H9 (cell line): ENCODE measurements at places on chromosomes 4 and X.

DNA sequence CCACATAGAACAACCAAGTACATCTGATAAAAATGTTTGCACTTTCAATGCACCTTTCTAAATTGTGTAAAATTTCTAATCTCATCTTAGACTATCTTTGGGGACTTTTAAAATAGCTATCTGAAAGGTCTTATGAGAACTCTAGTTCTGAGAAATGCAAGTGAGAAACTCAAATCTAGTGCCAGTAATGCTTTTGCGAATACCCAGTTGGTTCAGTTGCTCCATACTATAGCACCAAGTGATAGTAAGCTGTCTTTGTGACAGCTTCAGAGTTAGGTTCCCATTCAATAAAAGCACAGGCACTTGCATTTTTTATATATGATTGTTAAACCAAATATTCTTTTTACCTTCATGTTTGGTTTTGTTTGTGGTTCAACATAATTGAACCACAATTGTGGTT, 4.5 kb upstream of the ITM2A start:
- no peak overlapping the region for H3K27ac ChIP-seq
- no peaks in the 10 kb centered on the region for H3K27me3 ChIP-seq
- no peak for DNase-seq
- H3K4me3 ChIP-seq, result no peak overlapping the region
- H3K4me1 ChIP-seq, result no peaks in the 10 kb centered on the region

DNA sequence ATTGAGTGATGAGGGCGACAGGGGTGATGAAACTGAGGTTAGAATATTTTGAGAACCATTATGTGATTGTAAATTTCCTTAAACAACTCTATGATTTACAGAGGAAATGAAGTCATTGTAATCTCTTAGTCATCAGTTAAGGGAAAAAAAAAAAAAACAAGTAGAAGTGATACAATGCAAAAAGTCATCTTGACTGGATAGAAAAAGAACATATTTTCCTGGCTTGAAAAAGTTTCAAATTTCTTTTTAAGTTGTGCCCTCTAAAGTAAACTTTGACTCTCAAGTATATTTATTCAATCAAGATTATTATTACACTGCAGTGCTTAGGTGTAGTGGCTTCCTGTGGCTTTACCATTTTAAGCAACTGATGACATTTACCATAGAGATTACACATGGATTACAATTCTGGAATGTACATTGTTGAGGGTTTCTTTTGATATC, 40.6 kb downstream of the GABRB1 start:
- H3K4me1 ChIP-seq, result peaks cover 4% of the 10 kb centered on the region; the same call in 1 of the 2 replicates
- DNase-seq, result no peak
- no peaks in the 10 kb centered on the region; the same call in 2 of the 3 replicates for H3K36me3 ChIP-seq
- no peaks in the 10 kb centered on the region for H3K27me3 ChIP-seq

GRCh38 chrX:129099207-129099606, 424.1 kb downstream of the SMARCA1 start:
- no peak overlapping the region for H3K4me3 ChIP-seq
- no peaks in the 10 kb centered on the region for H3K36me3 ChIP-seq
- H3K27me3 ChIP-seq, result no peaks in the 10 kb centered on the region
- H3K4me1 ChIP-seq, result peaks cover 13% of the 10 kb centered on the region; the same call in 1 of the 2 replicates

DNA sequence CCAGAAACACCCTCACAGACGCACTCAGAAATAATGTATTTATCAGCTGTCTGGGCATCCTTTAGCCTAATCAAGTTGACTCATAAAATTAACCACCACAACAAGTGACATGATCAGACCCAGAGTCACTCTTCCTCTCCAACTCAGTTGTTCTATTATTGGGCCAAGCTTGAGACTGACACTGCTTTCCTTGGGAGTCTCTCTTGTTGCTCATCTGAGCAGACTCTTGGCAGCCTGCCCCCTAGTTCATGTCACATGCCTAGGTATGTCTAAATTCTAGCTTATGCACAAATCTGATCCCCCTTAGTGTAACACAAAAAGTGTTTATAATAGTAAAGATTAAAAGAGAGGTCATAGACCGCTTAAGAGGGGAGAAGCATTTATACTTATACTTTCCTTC, 72.6 kb upstream of the ADAMTS3 start:
- H3K4me3 ChIP-seq, result no peak overlapping the region
- H3K4me1 ChIP-seq, result no peaks in the 10 kb centered on the region
- H3K36me3 ChIP-seq, result peaks cover 6% of the 10 kb centered on the region
- no peak for DNase-seq
- no peak overlapping the region for H3K27ac ChIP-seq
- no peaks in the 10 kb centered on the region for H3K27me3 ChIP-seq

- H3K27ac ChIP-seq, result no peak within 1 kb of the TSS
- H3K4me1 ChIP-seq, result no peaks in the 10 kb centered on the region
- DNase-seq, result peak; percentile 62
- H3K36me3 ChIP-seq, result no peaks in the 10 kb centered on the region
- H3K27me3 ChIP-seq, result peaks cover 45% of the 10 kb centered on the region
- H3K4me3 ChIP-seq, result peak within 1 kb of the TSS; percentile 61
Observed at GRCh38 chrX:11665168-11666111, at the start of gene ARHGAP6. Gene ARHGAP6, minus strand, starts transcription at chrX:11665920. Its CDS starts 1,092 bp downstream, at chrX:11664828.

DNA sequence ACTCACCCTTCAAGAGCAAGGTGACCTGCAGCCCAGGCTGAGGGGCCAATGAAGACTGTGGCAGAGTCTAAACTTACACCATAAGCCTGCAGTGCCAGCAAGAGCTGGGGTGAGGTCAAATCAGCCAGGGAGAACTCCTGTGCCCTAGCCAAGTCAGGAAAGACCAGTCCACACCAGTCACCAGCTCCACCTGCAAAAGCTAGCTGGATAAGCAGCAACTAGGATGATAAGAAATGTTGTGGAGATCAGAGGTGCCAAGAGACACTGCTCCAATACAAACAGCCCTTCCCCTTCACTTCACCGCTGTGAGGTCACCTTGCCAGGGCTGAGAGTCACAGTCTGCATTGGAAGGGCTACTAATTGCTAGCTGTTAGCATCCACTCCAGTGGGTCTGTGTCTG, 31.3 kb downstream of the NIPAL1 start:
- no peaks in the 10 kb centered on the region for H3K4me1 ChIP-seq
- H3K27ac ChIP-seq, result no peak overlapping the region
- H3K4me3 ChIP-seq, result no peak overlapping the region
- H3K36me3 ChIP-seq, result peaks cover 2% of the 10 kb centered on the region; the same call in 1 of the 2 replicates
- no peaks in the 10 kb centered on the region for H3K27me3 ChIP-seq

- DNase-seq, result peak; percentile 56
- no peaks in the 10 kb centered on the region for H3K36me3 ChIP-seq
- no peaks in the 10 kb centered on the region for H3K27me3 ChIP-seq
- H3K4me1 ChIP-seq, result no peaks in the 10 kb centered on the region
- no peak overlapping the region for H3K4me3 ChIP-seq
Observed at GRCh38 chr4:149050840-149051239, 608.6 kb upstream of the NR3C2 start.

DNA sequence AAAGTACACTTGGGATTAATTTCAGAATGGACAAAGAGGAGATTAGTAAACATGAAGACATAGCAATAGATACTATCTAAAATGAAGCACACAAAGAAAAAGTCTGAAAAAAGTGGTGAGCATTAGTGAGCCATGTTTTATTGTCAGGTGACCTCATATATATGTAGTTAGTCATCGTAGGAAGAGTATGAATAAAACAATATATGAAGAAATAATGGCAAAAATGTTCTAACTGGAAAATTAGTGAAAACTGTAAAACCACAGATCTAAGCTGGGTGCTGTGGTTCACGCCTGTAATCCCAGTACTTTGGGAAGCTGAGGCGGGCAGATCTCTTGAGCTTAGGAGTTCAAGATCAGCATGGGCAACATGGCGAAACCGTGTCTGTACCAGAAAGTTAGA, 67.9 kb downstream of the RBPJ start:
- H3K27me3 ChIP-seq, result no peaks in the 10 kb centered on the region
- H3K36me3 ChIP-seq, result peaks cover 31% of the 10 kb centered on the region
- H3K4me1 ChIP-seq, result no peaks in the 10 kb centered on the region
- H3K4me3 ChIP-seq, result no peak overlapping the region
- no peak for DNase-seq

- H3K27ac ChIP-seq, result no peak overlapping the region
- H3K4me3 ChIP-seq, result no peak overlapping the region
- H3K36me3 ChIP-seq, result no peaks in the 10 kb centered on the region; the same call in 2 of the 3 replicates
- no peaks in the 10 kb centered on the region for H3K27me3 ChIP-seq
- H3K4me1 ChIP-seq, result no peaks in the 10 kb centered on the region
Observed at GRCh38 chr4:185247151-185247550, 37.8 kb downstream of the SNX25 start.

DNA sequence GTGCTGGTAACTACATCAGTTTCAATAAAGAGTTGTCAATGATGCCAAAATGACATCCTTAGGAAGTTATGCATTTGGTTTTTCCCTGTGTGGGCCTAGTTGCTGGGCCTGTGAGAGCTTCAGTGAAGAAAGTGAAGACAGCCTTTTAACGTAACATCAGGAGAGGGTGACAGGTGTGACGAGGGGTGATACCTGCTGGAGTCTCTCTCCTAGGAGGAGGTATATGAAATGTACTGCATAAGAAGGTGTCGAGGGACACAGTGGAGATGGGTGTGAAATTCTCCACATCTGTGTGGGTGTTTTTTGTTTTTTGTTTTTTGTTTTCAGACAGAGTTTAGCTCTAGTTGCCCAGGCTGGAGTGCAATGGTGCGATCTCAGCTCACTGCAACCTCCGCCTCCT, 49.2 kb downstream of the EVC start:
- DNase-seq, result no peak
- no peak overlapping the region for H3K27ac ChIP-seq
- H3K4me1 ChIP-seq, result no peaks in the 10 kb centered on the region
- peaks cover 27% of the 10 kb centered on the region for H3K36me3 ChIP-seq
